SK-MEL-5 (cell line): ENCODE measurements at places on chromosomes 2 and 18.

DNA sequence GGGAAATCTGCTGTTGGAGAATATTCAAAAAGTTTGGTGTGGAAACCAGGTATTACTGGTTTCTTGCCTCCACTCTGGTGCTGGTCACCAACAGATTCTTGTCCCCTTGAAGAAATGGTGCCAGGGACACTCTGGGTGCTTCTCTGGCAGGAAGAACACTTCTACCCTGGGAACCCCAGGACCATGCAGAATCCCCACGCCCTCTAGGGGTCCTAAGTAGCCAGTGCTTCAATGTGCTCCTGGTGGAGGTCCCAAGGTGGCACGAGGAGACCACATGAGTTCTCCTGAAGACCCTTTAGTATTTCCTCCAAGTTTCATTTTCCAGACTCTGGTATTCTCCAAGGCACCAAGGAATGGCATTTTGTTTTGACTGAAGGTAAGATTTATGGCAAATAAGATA lies 380.6 kb downstream of the TSN start:
- DNase-seq, result peak; percentile 62

DNA sequence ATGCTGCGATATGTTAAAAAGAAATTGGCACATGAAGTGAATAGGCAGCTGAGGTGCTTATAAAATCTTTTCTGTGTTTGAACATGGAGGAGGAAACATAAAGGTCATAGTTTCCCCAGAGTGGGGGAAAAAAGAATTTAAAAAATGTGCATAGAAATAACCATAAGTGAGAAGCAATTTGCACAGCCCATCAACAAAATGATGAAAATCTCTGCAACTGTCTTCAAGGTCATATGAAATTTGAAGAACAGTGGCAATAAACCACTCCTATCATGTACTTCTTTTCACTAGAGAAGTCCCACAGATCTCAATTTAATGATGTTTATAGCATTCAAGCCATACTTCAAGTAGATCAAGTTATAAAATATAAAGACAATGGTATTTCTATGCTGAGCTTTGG lies 46.7 kb upstream of the ZNF804A start:
- no peak for DNase-seq

DNA sequence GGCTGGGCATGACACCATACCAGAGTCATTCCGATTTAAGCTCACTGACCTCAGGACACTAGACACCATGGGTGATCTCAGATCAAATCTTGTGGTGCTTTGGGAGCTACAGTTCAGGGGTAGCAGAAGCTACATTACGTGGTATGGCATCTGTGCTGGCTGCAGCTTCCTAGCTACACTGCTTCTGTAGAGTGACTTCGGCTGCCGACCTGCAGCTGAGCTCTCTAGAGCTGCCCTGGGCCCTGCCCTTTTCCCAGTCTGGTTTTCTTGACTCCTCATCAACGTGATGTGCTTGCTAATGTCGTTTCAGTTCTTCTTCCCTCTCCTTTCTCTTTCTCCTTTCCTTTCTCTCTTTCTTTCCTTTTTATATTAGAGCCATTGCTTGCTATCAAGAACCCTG lies 100.2 kb downstream of the AP1S3 start:
- DNase-seq, result no peak

DNA sequence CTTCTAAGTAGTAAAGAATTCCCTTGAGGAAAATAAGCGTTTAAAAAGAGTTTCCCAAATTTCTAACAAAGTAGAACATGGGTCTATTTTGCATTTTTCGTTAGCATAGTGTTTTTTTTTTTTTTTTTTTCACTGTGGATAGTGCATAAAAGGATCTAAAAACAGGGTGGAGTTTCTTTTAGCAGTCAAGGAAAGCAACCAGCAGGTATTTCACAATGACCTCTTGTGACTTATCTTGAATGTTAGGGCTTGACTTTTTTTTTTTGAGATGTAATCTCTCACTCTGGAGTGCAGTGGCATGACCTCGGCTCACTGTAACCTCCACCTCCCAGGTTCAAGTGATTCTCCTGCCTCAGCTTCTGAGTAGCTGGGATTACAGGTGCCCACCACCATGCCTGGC lies 14.9 kb upstream of the DGKD start:
- DNase-seq, result no peak

- DNase-seq, result no peak
Observed at GRCh38 chr18:29171892-29172755, 995.2 kb upstream of the CDH2 start.

GRCh38 chr18:8319798-8320489 lies 289.3 kb upstream of the RAB12 start:
- DNase-seq, result no peak

- DNase-seq, result no peak
Observed at GRCh38 chr2:113276761-113277425, 1.8 kb downstream of the PAX8 start.

GRCh38 chr2:137865954-137866540 lies 98.2 kb upstream of the HNMT start:
- DNase-seq, result peak; percentile 75

GRCh38 chr2:204407204-204408014 lies 137.9 kb upstream of the PARD3B start:
- DNase-seq, result peak; percentile 1

DNA sequence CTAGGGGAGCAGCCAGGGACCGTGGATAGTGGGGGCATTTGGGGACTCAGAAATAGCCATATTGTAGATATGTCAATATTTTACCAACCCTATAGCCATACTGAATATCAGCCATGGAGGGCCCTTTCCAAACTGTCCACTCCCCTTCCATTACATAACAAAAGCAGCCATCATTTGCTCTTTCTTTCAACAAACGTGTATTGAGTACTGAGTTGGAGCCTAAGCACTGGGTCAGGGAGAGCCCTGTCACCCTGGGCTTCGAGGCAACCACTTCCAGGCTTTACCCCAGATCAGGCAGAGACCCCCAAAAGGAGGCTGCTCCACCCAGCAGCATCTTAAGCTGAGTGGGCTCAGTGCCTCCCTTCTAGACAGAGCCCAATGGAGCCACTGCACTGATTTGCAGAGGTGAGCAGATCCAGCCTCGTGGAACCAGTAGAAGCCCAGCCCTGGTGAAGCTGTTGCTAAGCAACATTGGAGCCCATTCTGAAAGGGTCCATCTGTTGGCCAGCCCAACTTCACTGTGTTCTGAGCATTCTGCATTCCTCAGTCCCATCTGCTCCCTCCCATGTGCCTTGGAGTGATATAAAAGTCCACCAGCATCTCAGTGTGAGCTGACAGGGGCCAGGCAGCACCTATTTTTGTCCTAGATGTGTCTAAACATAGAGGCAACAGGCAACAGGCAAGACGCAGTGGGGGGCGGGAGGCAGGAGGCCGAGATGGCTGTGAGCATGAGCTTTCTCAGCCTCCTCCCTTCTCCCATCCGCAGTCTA lies 112.1 kb downstream of the PLB1 start:
- no peak for DNase-seq

- no peak for DNase-seq
Observed at GRCh38 chr2:21006423-21007128, 37.3 kb downstream of the APOB start.

DNA sequence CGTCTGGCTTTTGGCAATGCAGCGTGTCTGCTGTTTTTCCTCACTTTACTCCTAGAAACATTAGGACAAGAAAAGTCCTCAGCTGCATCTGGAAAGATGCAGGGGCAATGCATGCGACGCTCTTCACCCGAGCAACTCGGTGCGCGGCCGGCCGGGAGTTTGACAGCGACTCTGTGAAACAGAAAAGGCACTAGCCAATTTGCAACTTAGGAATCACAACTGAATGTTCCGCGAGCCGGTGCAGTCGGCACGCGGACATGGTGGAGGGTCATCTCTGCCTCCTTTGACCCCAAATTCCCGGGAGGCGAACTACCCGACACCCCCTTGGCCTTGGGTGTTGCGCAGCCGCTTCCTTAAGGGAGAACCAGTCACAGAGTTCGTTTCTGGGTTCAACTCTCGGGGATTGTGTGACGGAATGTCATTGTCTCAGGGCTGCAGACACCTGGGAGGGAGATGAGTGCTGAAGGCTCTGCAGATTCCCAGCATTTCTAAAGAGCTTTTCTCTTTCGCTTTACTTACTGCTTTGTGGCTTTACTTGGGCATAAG lies 9.8 kb downstream of the NR4A2 start:
- no peak for DNase-seq

DNA sequence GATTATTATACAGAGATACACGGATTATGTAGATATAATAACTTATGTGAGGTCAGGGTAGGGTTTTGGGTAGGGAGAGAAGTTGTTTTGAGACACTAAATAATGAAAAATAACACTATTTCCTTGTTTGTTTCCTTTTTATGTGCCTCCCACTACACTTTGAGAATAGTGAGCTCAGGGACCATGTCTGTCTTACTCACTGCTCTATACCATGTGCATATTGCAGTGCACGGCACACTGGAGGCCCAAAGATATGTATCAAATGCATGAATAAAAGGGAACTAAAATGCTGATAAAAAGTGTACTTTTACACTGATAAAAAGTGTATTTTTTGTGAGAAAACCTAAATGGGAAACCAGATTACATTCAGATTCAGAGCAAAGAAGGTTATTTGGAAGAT lies 151.4 kb upstream of the NABP1 start:
- no peak for DNase-seq

DNA sequence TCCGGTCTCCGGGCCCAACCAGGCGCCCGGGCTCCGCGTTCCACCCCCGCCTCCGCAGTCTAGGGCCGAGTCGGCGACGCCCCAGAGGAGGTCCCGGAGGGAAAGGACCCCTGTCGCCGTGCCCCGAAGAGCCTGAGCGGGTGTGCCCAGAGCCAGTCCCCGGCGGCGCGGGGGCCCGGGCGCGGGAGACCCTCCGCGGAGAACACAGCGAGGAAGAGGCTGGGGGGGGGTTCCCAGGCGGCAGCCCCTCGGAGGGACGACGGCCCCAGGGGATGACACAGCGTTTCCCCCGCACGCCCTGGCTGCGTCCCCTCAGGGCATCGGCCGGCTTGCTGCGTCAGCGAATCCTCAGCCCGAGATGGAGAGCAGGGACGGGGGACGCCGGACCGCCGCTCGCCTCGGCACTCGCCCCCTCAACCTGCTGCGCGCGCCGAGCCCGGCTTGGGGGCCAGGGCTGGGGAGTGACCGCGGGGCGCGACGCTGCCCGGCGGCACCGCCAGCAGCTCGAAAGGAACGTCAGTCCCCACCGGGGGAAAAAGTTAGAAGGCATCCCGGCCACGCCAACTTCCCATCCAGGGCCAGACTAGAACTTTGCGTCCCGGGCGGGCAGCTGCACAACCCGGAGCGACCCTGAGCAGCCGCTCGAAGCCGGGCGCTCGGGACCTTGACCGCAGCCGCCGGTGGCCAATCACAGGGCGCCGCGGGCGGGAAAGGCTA lies 711 bp downstream of the SFXN5 start:
- DNase-seq, result no peak

- no peak for DNase-seq
Observed at GRCh38 chr2:7930800-7931635, 750.8 kb upstream of the ID2 start.

DNA sequence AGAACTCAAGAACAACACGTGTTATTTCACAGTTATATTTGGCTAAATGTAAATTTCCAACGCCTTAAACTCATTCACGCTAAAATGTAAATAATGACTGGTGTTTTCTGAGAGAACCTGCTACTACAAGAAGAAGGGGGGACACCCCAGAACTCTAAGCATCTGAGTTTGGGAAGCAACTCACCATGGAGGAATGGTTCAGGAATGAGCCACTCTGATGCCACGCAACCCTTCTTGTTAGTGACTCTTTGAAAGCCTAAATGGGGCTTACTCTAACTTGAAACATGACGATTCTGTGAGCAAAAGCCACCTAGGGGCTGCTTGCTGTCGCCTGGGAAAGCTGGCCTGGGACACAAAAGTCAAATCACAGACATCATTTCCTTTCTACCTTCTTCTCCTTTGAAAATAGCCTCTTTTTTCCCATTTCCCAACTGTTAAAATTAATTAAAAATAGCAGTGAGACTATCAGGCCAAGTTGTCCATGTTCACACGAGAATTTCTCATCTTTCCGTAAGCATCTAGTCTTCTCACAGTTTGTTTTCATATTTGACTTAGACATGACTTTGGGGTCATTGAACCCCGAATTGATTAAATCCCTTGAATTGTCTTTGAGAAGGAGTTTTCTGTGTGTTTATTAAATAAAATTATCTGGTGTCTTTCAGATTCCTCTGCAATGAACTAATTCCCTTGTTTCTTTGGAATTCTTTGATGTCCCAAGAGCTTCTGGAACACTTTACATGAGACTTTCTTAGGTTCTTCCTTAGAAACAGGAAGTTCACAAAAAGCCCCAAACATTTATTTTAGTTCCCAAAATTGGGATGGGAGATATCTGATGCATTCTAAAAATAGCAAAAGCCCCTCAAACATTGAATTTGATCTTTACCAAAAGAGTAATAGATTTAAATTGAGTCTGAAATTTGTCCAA lies 75.5 kb upstream of the CABLES1 start:
- no peak for DNase-seq

GRCh38 chr2:113847144-113847543 lies 42.7 kb upstream of the ACTR3 start:
- DNase-seq, result no peak

DNA sequence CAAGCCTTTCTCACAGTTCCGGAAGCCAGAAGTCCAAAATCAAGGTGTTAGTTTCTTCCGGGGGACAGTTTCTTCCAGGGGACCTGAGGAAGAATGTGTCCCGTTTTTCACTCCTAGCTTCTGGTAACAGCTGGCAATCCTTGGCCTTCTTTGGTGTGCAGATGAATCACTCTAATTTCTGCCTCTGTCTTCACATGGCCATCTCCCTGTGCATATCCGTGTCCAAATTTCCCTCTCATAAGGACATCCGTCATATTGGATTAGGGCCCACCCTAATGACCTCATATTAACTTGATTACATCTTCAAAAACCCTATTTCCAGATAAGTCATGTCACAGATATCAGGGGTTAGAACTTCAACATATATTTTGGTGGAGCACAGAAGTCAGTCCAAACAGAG lies 141.4 kb downstream of the ZEB2 start:
- DNase-seq, result no peak

GRCh38 chr2:188984065-188984491 lies 9.9 kb downstream of the COL3A1 start:
- peak; percentile 23 for DNase-seq

DNA sequence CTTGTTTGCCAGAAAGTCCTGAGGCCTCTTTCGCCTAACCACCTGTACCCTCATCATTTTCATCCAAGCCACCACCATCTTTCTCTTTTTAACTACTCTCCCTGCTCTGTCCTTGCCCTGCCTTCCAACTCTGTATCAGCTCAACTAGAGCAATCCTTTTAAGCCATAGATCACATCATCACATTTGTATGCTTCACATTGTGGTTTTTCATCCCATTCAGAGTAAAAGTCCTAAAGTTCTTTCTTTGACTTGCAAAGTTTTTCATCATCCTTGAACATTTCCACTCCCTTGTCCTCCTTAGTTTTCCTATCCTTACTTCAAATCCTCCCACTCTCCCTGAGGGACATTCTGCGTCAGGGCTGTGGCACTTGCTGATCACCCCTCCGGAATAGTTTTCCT lies 73.9 kb downstream of the SLC39A10 start:
- no peak for DNase-seq
